ENCODE measurements at places on chromosomes 13 and 19.

GRCh38 chr13:111893607-111894443 is 173.1 kb upstream of the SOX1 start:
- DNase-seq = no peak

DNA sequence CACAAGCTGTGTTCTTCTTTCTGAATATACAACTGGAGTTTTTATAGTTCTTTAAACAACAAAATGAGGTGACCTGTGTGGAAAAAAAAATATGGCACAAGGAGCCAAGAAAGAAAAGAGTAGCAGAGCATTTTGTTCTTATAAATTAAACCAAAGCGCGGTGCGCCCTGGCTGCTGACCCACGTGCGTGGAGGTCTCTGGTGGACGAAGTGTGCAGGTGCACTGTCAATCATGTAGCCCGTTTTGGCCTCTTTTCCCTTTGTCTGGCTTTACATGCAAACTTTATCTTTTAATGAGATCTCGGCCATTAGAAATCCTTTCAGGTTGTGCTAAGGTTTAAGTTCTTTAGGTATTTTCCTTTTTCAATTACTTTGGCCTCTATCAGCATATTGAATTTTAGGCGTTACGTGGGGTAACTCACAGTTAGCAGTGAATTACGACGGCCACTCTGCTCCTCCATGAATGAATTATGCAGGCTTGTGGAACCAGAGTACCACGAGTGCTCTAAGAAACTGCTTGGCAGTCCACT is 443.9 kb upstream of the SLC10A2 start:
- no peak for DNase-seq

GRCh38 chr13:93425411-93425810 is 198.8 kb downstream of the GPC6 start:
- no peak for DNase-seq

- DNase-seq = no peak
These were observed 117.4 kb upstream of the WASF3 start for GRCh38 chr13:26440111-26440510.

- DNase-seq = peak; percentile 38
These were observed 38.9 kb downstream of the SOX1 start for GRCh38 chr13:112105892-112106291.

DNA sequence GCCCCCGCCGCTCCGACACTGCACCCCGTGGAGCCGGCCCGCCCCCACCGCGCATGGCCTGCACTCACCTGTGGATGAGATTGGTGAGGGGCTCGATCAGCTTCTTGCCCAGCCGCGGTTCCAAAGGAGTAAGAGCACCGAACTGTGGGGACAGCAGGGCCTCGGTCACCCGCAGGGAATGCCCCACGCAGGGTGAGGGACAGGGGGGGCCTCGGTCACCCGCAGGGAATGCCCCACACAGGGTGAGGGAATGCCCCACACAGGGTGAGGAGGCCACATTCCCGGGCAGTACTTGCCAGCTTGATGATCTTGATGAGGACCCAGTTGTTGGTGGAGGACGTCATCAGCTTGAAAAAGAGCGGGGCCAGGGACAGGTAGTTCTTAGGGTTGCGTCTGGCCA is 22.3 kb downstream of the AP3D1 start:
- no peak for DNase-seq
